T-helper 9 cell (primary cell): ENCODE measurements at places on chromosomes 3 and 15.

DNA sequence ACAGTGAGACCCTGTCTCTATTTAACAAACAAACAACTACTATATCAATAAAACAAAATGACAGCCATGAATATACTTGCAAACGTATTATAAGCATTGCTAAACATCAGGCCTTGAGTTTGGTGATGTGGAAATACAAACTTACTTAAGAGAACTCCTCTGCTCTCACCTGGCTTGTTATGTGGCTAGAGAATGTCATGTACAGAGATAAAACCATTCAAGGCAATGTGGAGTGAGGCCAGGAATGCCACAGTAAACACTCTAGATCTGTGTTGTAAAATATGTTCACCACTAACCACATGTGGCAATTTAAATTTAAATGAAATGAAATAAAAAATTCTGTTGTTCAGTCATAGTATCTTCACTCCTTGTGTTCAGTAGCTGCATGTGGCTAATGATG lies 22.7 kb upstream of the RARB start:
- no peak for DNase-seq

DNA sequence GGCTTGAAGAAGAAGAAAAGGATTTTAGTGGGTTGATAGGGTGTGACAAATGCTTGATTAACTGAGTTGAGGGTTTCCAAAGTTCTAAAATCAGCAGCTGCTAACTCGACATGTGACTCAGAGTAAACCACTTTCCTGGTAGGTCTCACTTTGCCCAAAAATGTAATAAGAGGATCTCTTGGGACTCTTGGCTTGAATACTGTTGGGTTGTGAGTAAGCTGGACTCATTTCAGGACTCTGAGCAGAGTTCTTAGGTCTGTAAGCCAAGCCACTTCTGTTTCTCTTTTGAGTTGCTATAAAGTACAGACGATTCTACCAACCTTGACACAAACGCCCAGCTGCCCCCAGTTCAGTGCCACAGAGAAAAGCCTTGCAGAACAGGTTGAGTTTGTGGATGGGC lies 241.1 kb downstream of the ZNF621 start:
- DNase-seq, result no peak

GRCh38 chr3:100141586-100141985 lies 27.3 kb upstream of the FILIP1L start:
- DNase-seq, result no peak

DNA sequence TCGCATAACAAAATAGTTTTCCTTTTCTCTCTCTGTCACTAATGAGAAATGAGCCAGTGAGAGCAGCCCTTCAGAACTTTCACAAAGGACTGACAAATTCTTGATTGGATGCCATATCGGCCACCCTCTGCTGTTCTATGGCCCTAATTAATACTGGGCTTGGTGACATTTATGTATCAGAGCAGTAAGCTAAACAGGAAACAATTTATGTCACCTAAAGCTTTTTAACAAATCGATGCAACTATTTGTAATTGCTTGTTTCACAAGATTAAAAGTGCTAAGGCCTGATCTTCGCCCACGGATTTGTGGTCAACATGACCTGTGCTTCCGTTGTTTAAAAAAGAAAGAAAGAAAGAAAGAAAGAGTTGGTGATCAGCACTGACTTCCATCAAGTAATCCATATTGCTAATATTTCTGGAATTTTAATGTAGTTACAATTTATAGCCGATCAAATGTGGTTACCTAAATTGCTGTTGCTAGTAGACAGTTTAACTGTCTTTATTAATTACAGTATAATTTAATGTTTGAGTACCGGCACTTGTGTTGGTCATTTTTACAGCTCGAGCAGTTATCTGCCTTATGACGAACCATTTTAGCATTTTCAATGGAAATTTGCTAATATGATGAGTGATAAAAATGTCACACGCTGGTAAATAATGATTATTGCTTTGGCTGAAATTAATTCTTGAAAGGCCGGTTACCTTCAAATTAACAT lies 631.3 kb downstream of the FOXP1 start:
- DNase-seq, result no peak
